Activated CD4-positive, alpha-beta T cell treated with anti-CD3 and anti-CD28 coated beads, Interleukin-2, amount 10 ng/mL, durations not matched to agents 24 days and 14 days (primary cell): ENCODE measurements at places on chromosomes 1 and 21. TPM values are rescaled to one million over a fixed set of nuclear protein-coding genes. Genes with fewer than 3 reads are reported as not detected.

DNAJC16 gene
- 15.4 and 16.3 TPM in 2 replicates for total RNA-seq

C1orf116 gene
- total RNA-seq: not detected in 2 replicates

PRELP gene
- total RNA-seq: not detected in 2 replicates

GPR25 gene
- not detected in 2 replicates for total RNA-seq

ODR4 gene
- total RNA-seq: 15.6 and 20.0 TPM in 2 replicates

NDC1 gene
- 39.7 and 40.8 TPM in 2 replicates for total RNA-seq

CELA2A gene
- not detected in 2 replicates for total RNA-seq

MATN1 gene
- total RNA-seq: 0.50 and 0.54 TPM in 2 replicates

S100A6 gene
- 166 and 174 TPM in 2 replicates for total RNA-seq

ANKRD35 gene
- total RNA-seq: 0.40 TPM in 2 replicates

SLC44A5 gene
- not detected in 2 replicates for total RNA-seq

DEPDC1 gene
- 10.8 and 13.3 TPM in 2 replicates for total RNA-seq

ESRRG gene
- not detected in 2 replicates for total RNA-seq

CD164L2 gene
- total RNA-seq: not detected in 2 replicates

UAP1 gene
- total RNA-seq: 44.5 and 44.9 TPM in 2 replicates

SLC9C2 gene
- total RNA-seq: not detected in 2 replicates

MFSD2A gene
- 47.0 and 49.7 TPM in 2 replicates for total RNA-seq

CYP4A11 gene
- not detected in 2 replicates for total RNA-seq

MMP23B gene
- 1.2 and 1.5 TPM in 2 replicates for total RNA-seq

FLG2 gene
- not detected in 2 replicates for total RNA-seq

CD1E gene
- total RNA-seq: not detected in 2 replicates

AUNIP gene
- total RNA-seq: 12.0 and 13.9 TPM in 2 replicates

ERRFI1 gene
- 2.0 TPM in 2 replicates for total RNA-seq

KRTAP13-1 gene
- not detected in 2 replicates for total RNA-seq

JTB gene
- 195 and 200 TPM in 2 replicates for total RNA-seq

APOBEC4 gene
- total RNA-seq: not detected in 2 replicates

OR2L2 gene
- total RNA-seq: 0.07 TPM in 2 replicates

PLCH2 gene
- 2.2 and 2.8 TPM in 2 replicates for total RNA-seq

F13B gene
- not detected in 2 replicates for total RNA-seq

ERG gene
- total RNA-seq: 0.12 and 0.14 TPM in 2 replicates

SPRR4 gene
- not detected in 2 replicates for total RNA-seq

HYI gene
- 14.8 and 15.1 TPM in 2 replicates for total RNA-seq

LYPD8 gene
- total RNA-seq: not detected in 2 replicates

KCNT2 gene
- total RNA-seq: not detected in 2 replicates

SPRR2G gene
- total RNA-seq: not detected in 2 replicates

ABCA4 gene
- total RNA-seq: 0.12 TPM in 1 of 2 replicates, not detected in the other

GNAT2 gene
- 0.33 TPM in 2 replicates for total RNA-seq

NPR1 gene
- total RNA-seq: 0.05 and 0.09 TPM in 2 replicates

TSACC gene
- 0.47 and 0.82 TPM in 2 replicates for total RNA-seq

KRTAP22-1 gene
- not detected in 2 replicates for total RNA-seq

PPM1J gene
- total RNA-seq: 1.2 and 1.4 TPM in 2 replicates
